ENCODE measurements at places on chromosomes 11 and 22.

- peak; percentile 44 for DNase-seq
Observed at GRCh38 chr11:17528181-17528691, 16.0 kb downstream of the USH1C start.

DNA sequence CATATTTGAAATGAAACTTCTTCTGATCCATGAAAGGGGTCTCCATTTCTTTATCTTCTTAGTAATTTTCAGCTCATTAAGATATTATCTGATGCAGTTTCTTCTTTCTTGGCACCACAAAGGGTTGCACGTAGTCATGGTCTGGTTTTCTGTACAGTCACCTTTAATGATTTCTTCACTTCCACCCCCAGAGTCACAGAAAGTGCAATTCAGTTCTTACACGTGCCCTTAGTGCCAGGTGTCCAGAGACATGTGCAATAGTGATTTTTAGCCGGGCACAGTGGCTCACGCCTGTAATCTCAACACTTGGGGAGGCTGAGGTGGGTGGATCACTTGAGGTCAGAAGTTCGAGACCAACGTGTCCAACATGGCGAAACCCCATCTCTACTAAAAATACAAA is 202.8 kb upstream of the MTNR1B start:
- DNase-seq = no peak

DNA sequence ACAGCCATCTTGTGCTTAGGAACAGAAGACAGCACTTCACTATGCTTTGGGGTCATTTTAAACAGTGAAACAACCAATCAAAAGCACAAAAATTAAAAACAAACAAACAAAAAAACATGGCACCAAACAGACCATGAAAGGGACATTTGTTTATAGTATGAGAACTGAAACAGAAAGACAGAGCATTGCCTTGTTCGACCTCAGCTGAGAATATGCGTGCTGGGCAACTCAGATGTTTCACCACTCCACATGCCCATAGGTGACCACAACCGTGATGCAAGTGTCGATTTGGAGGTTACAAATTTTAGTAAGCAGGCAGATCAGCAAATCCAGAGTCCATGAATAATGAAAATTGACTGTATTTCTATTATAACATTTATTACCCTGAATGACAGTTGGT is 30.0 kb downstream of the NNMT start:
- DNase-seq = no peak

- no peak for DNase-seq
Observed at GRCh38 chr11:90849312-90849711, 626.5 kb upstream of the CHORDC1 start.

DNA sequence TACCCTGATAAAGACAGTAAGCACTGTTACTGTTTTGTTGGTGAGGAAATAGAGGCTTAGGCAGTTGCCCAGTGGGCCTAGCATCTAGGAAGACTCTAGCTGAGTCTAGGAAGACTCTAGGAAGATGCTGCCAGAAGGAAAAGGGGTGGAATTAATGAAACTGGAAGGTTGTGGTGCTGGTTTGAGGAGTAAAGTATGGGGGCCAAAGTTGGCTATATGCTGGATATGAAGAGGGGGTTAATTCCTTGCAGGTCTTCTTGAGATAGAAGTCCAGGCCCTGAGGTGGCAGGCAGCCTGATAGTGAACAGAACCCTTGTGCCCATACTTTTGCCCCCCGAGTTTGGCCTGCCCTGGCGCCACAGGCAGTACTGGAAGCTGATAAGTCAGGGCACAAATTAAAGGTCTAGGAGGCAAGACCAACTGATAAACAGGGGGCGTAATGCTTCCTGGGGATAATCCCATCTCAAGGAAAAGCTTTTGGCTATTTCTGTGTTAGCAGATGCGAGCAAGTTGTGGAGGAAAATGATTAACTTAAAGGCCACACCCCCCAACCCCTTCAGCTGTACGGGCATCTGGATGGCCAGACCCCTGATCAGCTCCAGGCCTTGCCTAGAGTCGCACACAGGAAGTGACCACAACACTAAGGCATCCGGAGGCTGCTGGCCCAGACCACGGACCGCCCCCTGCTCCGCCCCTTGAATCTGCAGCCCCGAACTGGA is 3.1 kb downstream of the ILK start:
- no peak for DNase-seq

- DNase-seq = no peak
Observed at GRCh38 chr22:45196926-45197605, 33.3 kb downstream of the NUP50 start.

DNA sequence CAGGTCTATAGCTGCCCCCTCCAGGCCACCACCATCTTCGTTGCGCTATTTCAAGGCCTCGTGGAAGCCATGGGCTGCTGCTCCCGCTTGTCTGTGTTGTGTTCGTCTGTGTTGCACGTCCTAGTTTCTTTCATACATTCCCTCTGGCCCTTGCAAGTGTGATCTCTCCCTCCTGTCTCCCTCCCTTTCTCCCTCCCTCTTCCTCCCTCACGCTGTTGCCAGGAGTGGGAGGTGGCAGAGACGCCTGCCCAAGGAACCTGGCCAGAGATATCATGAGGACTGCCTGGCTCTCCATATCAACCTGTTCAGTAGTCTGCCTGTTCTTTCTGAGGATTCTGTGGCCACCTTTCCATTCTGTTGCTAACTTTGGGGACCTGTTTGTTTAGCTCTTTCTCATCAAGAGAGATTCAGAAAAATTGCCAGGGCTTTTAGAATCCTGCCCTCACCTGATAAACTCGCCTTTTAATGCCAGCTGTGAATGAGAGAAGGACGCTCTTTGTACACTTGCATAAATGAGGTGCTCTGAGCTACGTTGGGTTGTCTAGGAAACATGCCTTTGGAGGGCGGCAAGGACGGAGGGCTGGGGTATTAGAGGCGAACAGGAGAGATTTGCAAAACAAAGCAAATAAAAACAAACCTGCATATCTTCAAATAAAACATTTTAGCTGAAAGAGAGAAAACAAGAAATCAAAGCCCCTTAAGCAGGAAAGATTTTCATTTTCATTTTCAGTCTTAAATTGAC is 185.2 kb downstream of the TBC1D22A start:
- DNase-seq = no peak

DNA sequence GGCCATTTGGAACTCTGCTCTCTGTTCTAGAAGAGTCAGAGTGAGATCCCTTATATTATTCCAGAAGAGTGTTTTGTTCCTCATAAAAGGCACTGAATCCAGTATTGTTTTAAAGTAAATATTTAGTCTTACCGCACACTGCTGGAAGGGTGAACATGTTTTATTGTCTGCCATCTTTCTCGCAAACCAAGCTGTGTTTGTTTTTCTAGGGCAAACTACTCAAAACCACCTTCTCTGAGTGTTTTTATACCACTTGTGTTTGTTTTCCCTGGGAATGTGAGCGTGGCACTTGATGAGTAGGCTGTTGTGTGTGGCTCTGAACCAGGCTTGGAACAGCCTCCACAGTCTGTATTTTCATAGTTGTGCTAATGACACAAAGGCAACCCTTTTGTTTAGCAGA is 89.8 kb downstream of the DBX1 start:
- no peak for DNase-seq

DNA sequence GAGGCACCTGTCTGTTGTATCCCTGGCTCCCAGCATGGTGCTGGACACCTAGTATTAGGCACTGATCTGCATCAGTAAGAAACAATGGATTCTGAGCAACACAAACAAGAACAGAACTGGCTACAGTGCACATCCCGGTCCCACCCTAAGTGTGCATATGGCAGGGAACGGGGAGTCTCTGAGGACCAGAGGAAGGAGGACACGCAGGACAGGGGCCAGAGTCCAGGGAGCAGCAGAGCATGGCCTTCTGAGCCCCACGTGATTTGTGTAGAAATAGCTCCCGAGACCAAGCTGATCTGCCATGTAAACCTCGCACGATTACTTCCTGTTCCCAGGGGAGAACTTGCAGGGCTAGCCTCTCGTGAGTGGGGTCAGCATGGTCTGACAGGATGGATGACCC is 12.7 kb upstream of the SNX32 start:
- no peak for DNase-seq

GRCh38 chr11:2144544-2145248 is 5.5 kb upstream of the IGF2 start:
- no peak for DNase-seq

GRCh38 chr11:61134801-61135257 is 26.4 kb downstream of the VPS37C start:
- DNase-seq = no peak

DNA sequence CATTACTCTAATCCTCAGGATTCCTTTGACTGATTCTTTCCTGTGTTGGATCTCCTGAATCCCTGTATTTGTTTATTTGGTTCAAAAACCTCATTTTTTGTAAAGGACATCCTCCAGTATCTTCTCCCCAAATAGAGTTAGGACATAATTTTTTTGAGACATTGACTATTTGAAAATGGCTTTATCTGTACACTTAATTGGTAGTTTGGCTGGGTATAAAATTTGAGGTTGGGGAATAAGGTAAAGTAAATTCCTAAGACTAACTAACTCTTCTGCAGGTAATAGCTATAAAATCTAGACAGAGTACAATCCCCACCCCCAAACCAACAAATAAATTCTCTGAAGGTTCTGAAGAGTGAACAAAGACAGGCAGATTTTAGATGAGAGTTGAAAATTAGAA is 114.4 kb downstream of the CTTN start:
- no peak for DNase-seq

DNA sequence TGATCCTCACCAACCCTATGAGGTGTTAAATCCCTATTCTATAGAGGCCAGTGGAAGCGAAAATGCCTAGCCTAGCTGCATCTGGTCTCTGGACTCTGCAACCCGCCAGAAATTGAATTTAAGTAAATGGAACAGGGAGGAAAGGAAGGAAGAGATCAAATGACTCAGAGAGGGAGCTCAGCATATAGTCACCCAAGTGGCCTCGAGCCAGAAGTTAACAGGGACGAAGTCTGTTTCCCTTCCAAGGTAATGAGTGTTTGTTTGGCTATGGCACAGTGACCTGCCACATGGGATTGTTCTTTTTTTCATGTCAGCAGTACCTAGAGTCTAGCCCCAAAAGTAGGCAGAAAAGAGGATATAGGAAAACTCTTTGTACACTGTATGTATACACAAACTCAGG is 66.3 kb downstream of the PAK1 start:
- DNase-seq = no peak

GRCh38 chr11:63877658-63878241 is 38.8 kb downstream of the MARK2 start:
- no peak for DNase-seq

- no peak for DNase-seq
Observed at GRCh38 chr11:97761175-97761574, 1259.6 kb upstream of the CNTN5 start.

DNA sequence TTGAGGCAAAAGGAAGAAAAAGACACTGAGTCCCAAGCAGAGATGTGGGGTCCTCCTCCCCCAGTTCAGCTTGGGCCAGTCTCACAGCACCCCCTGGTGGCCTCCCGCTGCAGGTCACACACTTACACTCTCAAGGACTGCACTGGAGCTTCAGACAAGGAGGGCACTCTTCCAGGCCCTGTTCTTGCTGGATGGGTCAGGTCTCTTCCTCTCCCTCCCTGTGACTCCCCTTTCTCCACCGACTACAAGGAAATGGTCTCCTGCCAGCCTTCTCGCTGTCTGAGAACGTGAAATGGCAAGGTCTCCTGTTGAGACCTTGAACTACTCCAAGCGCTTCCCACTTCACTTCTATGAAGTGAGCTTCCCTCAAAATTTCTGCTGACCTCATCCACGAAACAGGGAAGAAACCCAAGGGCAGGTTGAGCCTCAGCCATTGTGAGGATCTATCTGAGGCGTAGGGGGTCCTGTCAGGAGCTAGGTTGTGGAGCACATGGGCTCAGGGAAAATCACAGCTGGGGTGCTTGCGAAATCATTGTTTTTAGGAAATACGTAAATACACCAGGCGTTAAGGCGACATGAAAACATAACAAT is 11.2 kb upstream of the IGLL1 start:
- DNase-seq = peak; percentile 60

DNA sequence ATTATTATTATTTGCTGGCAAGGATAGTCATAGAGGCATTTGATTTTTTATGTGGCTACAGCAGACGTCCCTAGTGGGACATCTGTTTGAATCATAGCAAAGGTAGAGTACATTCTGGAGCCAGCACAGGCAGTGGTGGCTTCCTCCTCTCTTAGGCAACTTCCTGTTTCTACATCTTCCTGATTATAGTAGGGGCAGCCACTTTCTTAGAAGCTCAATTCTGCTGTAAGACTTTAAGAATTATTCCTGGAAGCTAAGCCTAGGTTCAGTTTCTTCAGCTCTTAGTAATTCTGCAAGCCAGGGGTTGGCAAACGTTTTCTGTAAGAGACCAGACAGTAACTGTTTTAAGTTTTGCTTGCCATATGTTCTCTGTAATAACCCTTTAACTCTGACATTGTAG is 129.3 kb upstream of the TENM4 start:
- DNase-seq = no peak

DNA sequence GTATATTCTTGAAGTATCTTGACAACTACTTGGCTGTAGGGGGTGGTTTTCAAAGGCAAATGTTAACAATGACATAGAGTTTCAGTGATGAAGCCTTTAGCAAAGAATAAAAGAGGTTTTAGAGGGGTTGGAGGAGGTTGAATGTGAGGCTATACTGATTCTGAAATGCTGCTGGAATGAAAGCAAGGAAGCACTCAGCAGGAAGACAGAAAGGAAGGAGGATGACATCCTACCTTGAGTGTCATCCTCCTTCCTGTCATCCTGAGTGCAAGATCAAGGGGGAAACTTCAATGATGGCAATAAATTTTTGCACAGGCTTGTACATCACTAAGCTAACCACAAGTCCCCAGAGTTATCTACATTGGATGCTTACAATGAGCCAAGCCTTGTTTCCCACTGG is 120.5 kb downstream of the APIP start:
- no peak for DNase-seq

DNA sequence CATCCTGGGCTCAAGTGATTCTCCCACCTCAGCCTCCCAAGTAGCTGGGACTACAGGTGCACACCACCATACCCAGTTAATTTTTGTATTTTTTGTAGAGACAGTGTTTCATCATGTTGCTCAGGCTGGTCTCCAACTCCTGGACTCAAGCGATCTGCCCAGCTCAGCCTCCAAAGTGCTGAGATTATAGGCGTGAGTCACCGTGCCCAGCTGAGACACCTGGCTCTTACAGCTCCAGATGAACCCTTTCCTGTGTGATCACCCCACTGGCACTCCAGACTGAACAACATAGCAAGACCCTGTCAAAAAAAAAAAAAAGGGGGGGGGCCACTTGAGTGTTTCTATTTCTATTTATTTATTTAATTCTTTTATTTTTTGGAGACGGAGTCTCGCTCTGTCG is 1.0 kb upstream of the ADSL start:
- peak; percentile 15 for DNase-seq

- DNase-seq = no peak
Observed at GRCh38 chr11:83656796-83657330, 370.7 kb upstream of the CCDC90B start.

- DNase-seq = no peak
Observed at GRCh38 chr11:27485930-27486773, 13.6 kb upstream of the LGR4 start.

All from stimulated activated CD4-positive, alpha-beta T cell treated with anti-CD3 and anti-CD28 coated beads, Interleukin-12 subunit alpha, Interleukin-12 subunit beta, amount 100 ng/mL, for 4 hours (primary cell).